KG1 (cell line): ENCODE measurements at places on chromosomes 16 and 17.
A peak's percentile ranks its signal among the peaks of the same experiment; 100 is the strongest.

DNA sequence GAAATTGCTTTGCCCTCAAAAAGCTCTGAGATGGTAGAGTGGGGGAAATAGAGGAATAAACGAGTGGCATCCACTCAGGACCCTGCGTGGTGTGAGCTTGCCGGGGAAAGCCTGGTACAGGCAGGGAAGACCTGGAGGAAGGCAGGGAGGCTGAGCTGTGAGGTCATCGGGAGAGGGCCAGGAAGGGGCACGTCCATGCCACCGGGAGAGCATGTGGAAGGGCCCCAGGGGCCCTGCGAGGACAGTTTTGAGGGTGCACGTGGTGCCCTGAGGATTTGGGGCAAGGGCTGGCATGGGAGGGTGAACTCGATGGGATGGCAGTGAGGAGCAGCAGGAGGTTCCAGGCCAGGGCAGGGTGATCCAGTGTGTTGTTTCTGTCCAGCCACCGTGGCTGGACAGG, 56.3 kb upstream of the CBFA2T3 start:
- DNase-seq: no peak

DNA sequence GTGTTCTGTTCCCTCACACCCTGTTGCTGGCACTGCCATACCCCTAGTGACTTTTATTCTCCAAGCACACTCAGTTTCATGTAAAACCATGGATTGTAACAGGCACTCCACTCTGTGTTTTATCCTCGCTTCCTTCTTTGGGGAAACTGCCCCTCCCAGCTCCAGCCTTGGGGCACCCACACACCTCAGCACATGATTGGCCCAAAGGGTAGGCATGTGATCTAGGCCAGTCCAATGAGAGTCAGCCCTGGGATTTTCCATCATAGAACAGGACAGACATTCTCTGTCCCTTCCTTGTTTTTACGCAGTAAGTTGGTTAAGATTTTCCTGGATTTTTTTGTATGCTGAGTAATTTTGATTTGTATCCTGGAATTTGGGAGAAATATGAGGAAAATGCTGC, 115.4 kb downstream of the C16orf95 start:
- no peak for DNase-seq

DNA sequence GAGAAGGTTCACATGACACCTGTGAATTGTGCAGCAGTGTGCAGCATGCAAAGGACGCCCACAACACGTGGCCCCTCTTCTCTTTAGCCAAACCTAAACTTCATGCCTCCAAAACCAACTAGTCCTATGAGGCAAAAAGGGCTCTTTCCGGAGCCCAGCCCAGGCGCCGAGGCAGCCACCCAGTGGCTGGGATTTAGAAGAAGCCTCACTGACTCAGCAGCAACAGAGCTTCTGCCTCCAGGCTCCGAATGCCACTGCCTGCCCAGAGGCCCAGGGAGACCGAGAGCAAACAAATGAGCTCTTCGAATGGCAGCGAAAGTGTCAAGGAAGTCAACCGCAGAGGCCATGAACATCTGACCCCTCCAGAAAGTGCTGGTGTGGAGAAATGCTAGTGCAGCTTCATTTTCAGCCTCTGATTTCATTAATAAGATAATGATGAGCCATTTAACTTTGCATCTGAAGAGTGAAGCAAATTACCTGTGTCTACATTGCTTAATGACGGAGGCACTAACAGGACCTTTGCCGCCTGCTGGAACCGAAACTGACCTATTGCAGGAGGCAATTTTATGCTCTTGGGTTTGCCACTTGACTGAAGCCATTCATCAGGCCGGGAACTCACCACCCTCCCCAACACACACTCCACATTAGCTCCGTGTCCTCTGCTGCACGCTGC, 157.7 kb upstream of the RPL38 start:
- no peak for DNase-seq

- DNase-seq: no peak
Observed at GRCh38 chr17:44599298-44600175, 42.3 kb downstream of the FZD2 start.

- no peak for DNase-seq
Observed at GRCh38 chr17:39787743-39788484, 50.2 kb downstream of the GRB7 start.

GRCh38 chr16:4788489-4788889, 344 bp upstream of the SEPTIN12 start:
- no peak for DNase-seq

DNA sequence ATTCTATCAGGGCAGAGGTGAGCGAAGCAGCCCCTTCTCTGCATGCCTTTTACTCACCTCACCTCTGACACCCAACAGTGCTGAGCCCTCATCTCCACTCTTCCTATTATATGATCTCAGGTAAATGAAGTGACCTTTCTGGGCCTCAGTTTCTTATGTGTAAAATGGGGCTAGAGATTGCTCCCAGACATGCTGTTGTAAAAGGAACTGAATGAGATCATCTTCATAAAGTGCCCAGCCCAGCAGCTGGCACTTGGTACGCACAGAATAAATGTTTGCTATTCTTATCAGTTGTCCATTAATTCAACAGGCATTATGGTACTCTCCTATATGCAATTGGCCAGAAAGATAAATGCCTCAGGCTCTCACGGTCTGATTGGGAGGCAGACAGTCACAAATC, 4.5 kb upstream of the GALK1 start:
- DNase-seq: no peak

GRCh38 chr16:684961-685696, 995 bp upstream of the JMJD8 start:
- DNase-seq: no peak

- no peak for DNase-seq
Observed at GRCh38 chr16:20735490-20735889, 6.1 kb downstream of the THUMPD1 start.

- DNase-seq: no peak
Observed at GRCh38 chr16:72646615-72647014, 401.3 kb downstream of the ZFHX3 start.

- no peak for DNase-seq
Observed at GRCh38 chr16:361341-361871, 8.9 kb upstream of the AXIN1 start.

DNA sequence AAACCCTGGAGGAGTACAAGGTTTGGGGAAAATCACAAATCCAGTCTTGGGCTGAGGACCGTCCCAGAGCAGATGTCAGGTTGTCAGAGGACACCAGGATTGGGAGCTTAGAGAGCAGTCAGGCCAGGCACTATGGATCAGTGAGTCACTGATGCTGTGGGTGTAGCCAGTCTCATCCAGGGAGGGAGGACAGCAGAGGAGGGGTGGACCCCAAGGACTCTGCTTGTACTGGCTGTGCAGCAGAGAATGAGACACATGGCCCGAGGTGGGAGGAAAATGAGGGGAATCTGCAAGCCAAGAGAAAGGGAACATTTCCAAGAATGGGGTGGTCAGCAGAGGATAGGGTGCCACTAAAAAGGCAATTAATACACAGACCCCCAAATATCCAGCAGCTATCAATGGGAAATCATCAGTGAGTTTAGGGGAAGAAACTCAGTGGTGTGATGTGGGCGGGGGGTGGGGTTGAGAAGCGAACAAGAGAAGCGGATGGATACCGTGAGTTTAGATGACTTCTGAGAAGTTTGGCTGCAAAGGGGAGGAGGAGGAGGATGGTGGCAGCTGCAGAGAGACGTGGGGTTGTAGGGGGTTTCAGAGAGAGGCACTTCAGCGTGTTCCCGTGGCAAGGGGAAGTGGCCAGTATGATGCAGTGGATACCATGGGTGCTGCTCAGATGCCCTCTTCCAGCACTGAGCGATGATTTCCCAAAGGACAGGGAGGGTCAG, 43.9 kb downstream of the ARHGAP27 start:
- no peak for DNase-seq

DNA sequence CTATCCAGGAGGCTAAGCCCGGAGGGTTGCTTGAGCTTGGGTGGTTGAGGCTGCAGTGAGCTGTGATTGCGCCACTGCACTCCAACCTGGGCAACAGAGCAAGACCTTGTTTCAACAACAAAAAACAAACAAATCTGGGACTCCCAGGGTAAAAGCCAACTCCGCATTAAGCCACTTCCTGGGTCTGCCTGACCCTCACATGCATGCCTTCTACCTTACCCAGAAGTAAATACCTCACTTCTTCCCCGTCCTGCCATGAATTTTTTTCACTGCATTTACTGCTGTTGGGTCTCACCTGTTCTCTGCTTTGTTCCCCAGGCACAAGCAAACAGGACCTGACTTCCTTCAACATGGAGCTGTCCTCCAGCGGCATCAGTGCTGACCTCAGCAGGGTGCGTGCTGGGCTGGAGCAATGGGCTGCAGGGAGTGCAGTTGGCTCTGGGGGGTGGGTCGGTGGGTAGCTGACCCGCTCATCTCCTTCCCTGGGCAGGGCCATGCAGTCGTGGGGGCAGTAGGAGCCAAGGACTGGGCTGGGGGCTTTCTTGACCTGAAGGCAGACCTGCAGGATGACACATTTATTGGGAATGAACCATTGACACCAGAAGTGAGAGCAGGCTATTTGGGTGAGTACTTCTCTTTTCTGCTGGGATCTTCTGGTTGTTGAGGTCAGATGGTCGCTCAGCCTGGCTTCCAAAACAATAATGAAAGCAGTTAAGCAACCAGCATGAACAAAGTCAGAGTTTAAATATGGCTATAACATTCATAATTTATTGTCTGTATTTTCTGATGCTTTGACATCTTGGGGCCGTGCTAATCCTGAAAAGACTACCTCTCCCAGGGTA, 16.4 kb downstream of the ITGAL start:
- no peak for DNase-seq

- no peak for DNase-seq
Observed at GRCh38 chr16:23072084-23072599, 77.1 kb downstream of the USP31 start.

DNA sequence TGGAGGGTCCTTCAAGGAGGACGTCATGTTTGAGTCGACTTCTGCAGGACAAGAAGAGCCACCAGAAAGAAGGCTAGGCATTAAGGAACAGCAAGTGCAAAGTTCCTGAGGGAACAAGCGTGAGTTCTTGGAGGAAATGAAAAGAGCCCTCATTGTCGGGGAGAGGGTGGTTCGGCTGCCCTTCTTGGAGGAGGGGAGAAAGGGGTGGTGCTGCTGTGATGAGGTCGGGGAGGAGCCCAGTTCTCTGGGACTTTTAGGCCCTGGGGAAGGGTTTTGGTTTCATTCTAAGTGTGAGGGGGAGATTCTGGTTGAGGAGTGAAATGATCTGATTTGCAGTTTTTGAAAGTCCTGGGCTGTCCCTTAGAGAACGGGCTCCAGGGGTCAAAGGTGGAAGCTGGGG, 4.1 kb downstream of the BICDL2 start:
- no peak for DNase-seq

DNA sequence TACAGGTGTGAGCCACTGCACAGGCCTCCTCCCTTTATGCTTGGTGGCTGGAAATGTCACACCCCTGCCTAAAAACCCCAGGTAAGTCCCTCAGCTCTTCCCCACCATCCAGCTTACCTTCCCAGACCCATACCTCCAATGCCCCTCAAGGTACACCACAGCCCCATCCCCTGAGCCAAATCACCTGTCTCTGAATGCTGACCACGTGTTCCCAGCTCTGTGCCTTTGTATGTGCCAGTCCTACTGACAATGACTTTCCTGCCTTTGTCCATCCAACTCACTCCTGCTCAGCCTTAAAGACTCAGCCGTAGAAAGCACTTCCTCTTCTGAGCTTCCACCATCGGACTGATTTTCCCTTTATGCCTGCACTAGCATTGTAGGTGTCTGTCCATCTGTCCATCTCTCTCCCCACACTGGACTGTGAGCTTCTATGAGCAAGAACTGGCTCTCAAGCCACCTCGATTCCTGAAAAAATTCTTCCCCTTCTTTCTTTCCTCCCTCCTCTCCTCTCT, 30.7 kb upstream of the GOSR2 start:
- DNase-seq: no peak

DNA sequence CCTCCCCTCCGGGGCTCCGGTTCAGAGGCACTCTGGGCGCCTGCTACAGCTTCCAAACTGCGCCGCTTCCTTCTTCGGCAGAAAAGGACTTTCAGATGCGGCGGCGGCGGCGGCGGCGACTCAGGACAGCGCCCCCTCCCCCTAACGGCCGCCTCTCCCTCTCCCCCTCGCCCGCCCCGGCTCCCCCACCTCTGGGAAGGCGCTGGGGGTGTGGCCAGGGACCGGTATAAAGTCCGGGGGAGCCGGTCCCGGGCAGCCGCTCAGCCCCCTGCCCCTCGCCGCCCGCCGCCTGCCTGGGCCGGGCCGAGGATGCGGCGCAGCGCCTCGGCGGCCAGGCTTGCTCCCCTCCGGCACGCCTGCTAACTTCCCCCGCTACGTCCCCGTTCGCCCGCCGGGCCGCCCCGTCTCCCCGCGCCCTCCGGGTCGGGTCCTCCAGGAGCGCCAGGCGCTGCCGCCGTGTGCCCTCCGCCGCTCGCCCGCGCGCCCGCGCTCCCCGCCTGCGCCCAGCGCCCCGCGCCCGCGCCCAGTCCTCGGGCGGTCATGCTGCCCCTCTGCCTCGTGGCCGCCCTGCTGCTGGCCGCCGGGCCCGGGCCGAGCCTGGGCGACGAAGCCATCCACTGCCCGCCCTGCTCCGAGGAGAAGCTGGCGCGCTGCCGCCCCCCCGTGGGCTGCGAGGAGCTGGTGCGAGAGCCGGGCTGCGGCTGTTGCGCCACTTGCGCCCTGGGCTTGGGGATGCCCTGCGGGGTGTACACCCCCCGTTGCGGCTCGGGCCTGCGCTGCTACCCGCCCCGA, at the start of gene IGFBP4:
TSS of gene IGFBP4 (plus strand) at position 255 of the 792 bp plus-strand sequence. CDS start at position 541, 286 bp downstream.
- peak; percentile 53 for DNase-seq

- peak; percentile 80 for DNase-seq
Observed at GRCh38 chr16:30409125-30410060, 2.0 kb downstream of the ZNF771 start.

DNA sequence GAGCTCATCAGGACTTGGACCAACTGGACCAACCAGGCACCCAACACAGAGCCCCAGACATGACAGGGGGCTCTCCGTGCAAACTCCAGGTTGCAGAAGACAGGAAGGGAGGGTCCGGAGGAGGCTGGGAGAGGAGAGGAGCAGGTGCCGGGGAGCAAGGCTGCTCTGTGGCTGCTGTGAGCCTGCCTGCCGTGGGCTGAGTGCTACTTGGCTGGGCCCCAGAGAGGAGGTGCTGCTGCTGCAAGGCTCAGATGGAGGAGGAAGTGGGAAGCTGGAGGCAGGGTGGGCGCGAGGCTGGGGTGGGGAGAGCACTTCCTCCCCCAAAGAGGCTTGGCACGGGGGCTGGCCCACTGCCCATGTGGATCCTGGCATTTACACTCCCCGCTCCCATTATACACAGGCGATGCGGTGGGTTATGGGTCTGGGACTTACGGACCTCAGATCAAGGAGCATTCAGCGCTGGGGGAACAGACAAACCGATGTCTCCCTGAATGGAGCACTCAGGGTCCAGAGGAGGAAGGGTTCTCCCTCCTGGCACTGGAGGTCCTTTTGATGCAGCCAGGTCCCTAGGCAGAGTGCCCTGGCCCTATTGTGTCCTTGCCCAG, 15.9 kb downstream of the EPOP start:
- no peak for DNase-seq

GRCh38 chr16:3810198-3810664, 70.3 kb downstream of the CREBBP start:
- no peak for DNase-seq
